ENCODE measurements at places on chromosomes 12 and 14.

GRCh38 chr12:93299262-93299846 lies 78.4 kb upstream of the NUDT4 start:
- H3K27ac ChIP-seq, result no peak overlapping the region
- DNase-seq, result no peak
- no peaks in the 10 kb centered on the region for H3K4me1 ChIP-seq
- H3K27me3 ChIP-seq, result no peaks in the 10 kb centered on the region
- no peaks in the 10 kb centered on the region for H3K36me3 ChIP-seq

- no peak for DNase-seq
- H3K36me3 ChIP-seq, result no peaks in the 10 kb centered on the region
- no peaks in the 10 kb centered on the region for H3K4me1 ChIP-seq
- H3K4me3 ChIP-seq, result no peak overlapping the region
- no peaks in the 10 kb centered on the region for H3K27me3 ChIP-seq
Observed at GRCh38 chr14:24870949-24871701, 178.8 kb downstream of the STXBP6 start.

DNA sequence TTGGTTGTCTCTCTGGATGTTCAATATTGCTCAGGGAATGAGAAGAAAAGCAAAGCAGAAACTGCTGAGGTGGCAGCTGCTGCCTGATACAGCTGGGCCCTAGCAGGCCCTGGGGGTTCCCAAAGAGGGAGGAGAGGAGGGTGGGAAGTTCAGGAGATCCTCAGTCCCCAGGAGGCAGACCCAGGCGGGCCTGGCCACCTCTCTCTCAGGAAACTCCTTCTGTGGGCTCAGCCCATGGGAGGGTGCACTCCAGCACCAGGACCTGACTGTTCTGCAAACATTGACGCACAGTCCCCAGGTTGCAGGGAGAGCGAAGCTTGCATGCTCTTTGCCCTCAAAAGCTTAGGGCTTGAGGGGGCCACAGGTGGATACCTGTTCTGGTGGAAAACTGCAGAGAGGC lies 29.6 kb downstream of the IRF2BPL start:
- no peaks in the 10 kb centered on the region for H3K27me3 ChIP-seq
- no peak overlapping the region for H3K4me3 ChIP-seq
- H3K4me1 ChIP-seq, result peaks cover 37% of the 10 kb centered on the region
- H3K36me3 ChIP-seq, result no peaks in the 10 kb centered on the region

DNA sequence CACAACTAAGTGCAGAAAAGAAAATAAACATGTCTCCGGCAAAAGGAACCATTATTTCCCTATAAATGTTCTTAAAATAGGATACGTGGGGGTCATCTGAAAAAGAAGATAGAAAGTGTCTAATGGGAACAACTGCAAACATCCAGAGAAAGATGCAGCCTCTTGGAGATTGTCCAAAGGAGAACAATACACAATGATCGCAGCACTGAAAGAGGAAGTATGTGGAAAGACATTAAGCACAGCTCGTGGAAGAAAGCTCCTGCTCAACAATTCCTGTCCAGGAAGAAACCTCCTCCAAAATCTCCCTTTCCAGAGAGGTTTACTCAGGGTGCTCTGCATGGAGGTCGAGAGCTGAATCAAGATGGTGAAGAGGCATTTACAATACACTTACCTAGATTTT lies 2.5 kb upstream of the LALBA start:
- H3K27ac ChIP-seq, result no peak overlapping the region
- peaks cover 50% of the 10 kb centered on the region for H3K27me3 ChIP-seq
- DNase-seq, result no peak

- peak; percentile 61 for DNase-seq
- no peaks in the 10 kb centered on the region for H3K4me1 ChIP-seq
- H3K36me3 ChIP-seq, result no peaks in the 10 kb centered on the region
- H3K27me3 ChIP-seq, result no peaks in the 10 kb centered on the region
- no peak overlapping the region for H3K27ac ChIP-seq
- H3K4me3 ChIP-seq, result no peak overlapping the region
Observed at GRCh38 chr14:70972107-70972976, 65.1 kb downstream of the PCNX1 start.

DNA sequence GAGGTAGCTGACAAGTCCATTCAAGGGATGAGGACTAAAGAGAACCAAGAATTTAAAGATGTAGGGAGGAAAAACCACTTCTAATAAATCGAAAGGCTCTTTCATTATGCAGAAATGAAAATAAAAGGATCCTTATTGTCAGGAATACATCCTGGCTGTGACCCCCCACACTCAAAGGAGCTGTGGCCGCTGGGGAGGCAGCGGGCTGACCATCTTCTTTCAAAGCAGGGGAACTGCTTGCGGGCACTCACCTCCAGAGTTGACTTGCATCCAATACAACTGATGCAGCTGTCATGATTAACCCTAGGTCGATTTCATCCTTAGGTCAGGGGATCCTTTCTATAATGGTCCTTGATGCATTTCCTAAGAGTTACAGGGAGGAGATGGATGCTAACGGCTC lies 35.3 kb downstream of the TRAFD1 start:
- no peaks in the 10 kb centered on the region for H3K4me1 ChIP-seq
- H3K27me3 ChIP-seq, result no peaks in the 10 kb centered on the region
- H3K4me3 ChIP-seq, result no peak overlapping the region
- DNase-seq, result no peak
- H3K36me3 ChIP-seq, result peaks cover 28% of the 10 kb centered on the region
- H3K27ac ChIP-seq, result no peak overlapping the region

GRCh38 chr14:22549324-22549962 lies 39.6 kb downstream of the DAD1 start:
- H3K27me3 ChIP-seq, result no peaks in the 10 kb centered on the region
- no peak overlapping the region for H3K4me3 ChIP-seq
- no peak for DNase-seq
- H3K4me1 ChIP-seq, result no peaks in the 10 kb centered on the region
- no peak overlapping the region for H3K27ac ChIP-seq

DNA sequence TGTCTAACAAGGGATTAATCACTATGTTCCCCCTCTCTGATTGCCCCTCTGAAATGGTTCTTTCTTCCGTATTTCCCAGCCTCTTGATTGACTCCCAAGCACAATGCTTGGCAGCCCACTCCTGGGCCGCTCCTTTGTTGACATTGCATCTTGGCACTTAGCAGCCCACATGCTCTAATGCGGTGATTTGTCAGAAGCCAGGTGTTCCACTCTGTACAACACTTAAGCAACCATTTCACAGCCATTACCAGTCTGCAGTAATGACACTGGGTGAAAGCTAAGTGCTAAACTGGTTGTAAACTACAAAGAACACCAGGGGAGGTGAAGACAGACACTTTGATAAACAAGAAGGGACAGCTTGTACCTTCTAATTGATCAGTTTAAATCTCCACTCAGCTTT lies 353.5 kb downstream of the TMEM132D start:
- H3K27me3 ChIP-seq, result peaks cover 4% of the 10 kb centered on the region
- H3K36me3 ChIP-seq, result no peaks in the 10 kb centered on the region
- H3K27ac ChIP-seq, result no peak overlapping the region
- H3K4me3 ChIP-seq, result no peak overlapping the region
- H3K4me1 ChIP-seq, result no peaks in the 10 kb centered on the region
- DNase-seq, result no peak

GRCh38 chr12:10409392-10409791 lies at the start of gene KLRC4:
KLRC4 (minus strand) TSS chr12:10409757; CDS start chr12:10409575, 182 bp downstream.
- no peaks in the 10 kb centered on the region for H3K36me3 ChIP-seq
- no peak for DNase-seq
- H3K27ac ChIP-seq, result no peak within 1 kb of the TSS
- H3K4me1 ChIP-seq, result no peaks in the 10 kb centered on the region
- no peak within 1 kb of the TSS for H3K4me3 ChIP-seq

- no peak for DNase-seq
- no peaks in the 10 kb centered on the region for H3K27me3 ChIP-seq
- H3K4me3 ChIP-seq, result no peak overlapping the region
- H3K36me3 ChIP-seq, result no peaks in the 10 kb centered on the region
- H3K27ac ChIP-seq, result no peak overlapping the region
Observed at GRCh38 chr12:89899651-89900050, 191.0 kb upstream of the ATP2B1 start.

- DNase-seq, result no peak
- H3K4me3 ChIP-seq, result no peak overlapping the region
- H3K4me1 ChIP-seq, result no peaks in the 10 kb centered on the region
- no peaks in the 10 kb centered on the region for H3K27me3 ChIP-seq
- no peak overlapping the region for H3K27ac ChIP-seq
Observed at GRCh38 chr14:87331991-87332390, 661.0 kb downstream of the GALC start.

GRCh38 chr12:96774496-96775256 lies 132.4 kb upstream of the NEDD1 start:
- H3K27me3 ChIP-seq, result no peaks in the 10 kb centered on the region
- DNase-seq, result no peak
- no peak overlapping the region for H3K27ac ChIP-seq
- H3K36me3 ChIP-seq, result no peaks in the 10 kb centered on the region

DNA sequence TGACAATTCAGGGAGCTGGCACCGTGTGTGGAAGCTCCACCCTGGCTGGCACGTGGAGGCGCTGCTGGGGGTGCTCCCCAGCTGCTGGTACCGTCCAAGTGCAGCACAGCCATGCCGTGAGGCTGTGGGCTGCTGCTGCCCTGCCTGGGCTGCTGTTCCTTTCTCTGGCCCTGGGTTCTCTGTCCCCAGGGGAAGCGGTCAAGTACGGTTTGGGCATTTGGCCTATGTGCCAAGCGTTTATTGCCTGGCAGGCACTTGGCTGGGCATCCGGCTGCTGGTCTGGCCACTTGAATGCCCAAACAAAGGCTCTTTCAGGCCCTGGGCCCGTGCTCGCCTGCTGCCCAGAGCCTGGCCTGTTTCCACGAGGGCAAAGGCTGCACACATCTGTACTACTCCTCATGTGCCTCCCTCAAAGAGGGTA lies 39.6 kb downstream of the RHOF start:
- H3K4me1 ChIP-seq, result no peaks in the 10 kb centered on the region
- DNase-seq, result no peak
- no peaks in the 10 kb centered on the region for H3K27me3 ChIP-seq
- H3K36me3 ChIP-seq, result no peaks in the 10 kb centered on the region
- no peak overlapping the region for H3K4me3 ChIP-seq

- peak overlapping the region; percentile 27 for H3K4me3 ChIP-seq
- no peak overlapping the region for H3K27ac ChIP-seq
- H3K4me1 ChIP-seq, result no peaks in the 10 kb centered on the region
- no peaks in the 10 kb centered on the region for H3K36me3 ChIP-seq
Observed at GRCh38 chr12:7610006-7610405, 55.7 kb downstream of the APOBEC1 start.

DNA sequence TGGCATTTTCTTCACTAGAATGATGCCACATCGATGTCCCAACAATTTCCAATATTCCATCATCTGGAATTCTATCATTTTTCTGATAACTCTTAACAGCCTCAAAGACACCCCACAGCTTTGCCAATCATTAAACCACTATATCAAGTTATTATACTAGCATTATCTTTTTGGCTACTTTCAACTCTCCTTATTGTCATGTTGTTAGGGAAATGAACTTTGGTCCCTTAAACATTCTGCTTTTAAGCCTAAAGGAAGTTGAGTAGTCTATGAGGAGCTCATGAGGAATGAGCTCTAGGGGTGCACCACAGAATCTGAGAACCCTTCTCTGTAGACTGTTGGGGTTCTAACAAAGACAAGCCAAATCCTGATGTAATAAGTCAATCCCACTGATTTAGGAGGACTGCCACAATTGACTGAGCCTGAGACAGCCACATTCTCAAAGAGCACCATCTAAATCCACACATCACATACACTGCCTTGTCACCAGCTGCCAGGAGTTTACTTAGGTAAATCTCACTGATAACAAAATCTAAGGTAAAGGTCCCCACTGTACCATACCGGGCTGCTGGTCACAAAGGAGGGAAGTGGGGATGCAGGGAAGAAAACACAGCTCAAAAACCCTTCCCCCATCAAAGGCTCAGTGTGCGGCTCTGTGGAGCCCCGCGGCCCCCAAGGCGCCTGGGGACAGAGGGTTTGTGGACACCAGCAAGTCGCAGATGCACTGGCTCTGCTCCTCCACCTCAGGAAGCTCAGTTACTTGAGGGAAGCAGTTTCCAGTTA lies 58.2 kb downstream of the SETD3 start:
- no peak overlapping the region for H3K4me3 ChIP-seq
- no peaks in the 10 kb centered on the region for H3K36me3 ChIP-seq
- no peak overlapping the region for H3K27ac ChIP-seq
- H3K4me1 ChIP-seq, result no peaks in the 10 kb centered on the region
- no peak for DNase-seq

- DNase-seq, result no peak
- no peak overlapping the region for H3K4me3 ChIP-seq
- no peaks in the 10 kb centered on the region for H3K4me1 ChIP-seq
- H3K27ac ChIP-seq, result no peak overlapping the region
- no peaks in the 10 kb centered on the region for H3K27me3 ChIP-seq
Observed at GRCh38 chr14:62118461-62118860, 356.2 kb downstream of the SNAPC1 start.

DNA sequence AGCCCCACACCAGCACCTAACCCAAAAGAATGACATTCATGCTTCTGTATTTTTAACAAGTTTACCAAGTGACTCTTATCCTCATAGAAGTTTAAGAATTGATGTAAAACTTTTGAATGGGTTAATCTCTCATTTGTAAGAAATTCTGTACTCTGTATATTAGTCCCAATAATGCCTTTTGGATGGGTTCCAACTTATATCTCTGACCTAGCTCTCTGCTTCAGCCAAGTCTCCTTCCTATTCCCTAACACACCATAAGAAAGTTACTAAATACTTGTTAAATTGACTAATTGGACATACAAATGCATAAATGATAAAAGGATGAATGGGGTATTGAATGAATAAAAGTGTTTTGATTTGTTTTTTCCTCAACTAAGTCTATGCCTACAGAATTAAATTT lies 557.3 kb downstream of the TMTC2 start:
- no peaks in the 10 kb centered on the region for H3K4me1 ChIP-seq
- H3K36me3 ChIP-seq, result no peaks in the 10 kb centered on the region
- H3K27me3 ChIP-seq, result no peaks in the 10 kb centered on the region
- no peak overlapping the region for H3K27ac ChIP-seq
- DNase-seq, result no peak
- H3K4me3 ChIP-seq, result no peak overlapping the region

DNA sequence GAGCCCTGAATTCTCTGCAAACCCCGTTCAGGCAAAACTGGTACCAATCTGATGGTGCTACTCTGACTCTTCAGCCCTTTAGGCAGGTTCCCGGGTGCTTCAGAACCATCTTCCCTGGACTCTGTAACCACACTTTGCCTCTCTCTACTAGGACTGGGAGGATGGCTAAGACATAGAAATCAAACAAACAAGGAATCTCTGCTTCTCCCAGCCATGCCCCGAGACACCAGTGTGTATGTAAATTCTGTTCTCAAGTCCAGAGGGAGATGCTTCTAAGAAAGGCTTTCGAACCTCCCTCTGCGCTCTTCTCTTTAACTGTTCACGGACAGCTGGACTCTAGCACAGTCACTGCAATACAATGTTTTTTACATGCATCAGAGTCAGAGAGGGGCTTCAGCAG lies 1.9 kb upstream of the KCNK10 start:
- H3K4me1 ChIP-seq, result no peaks in the 10 kb centered on the region
- H3K27me3 ChIP-seq, result peaks cover 44% of the 10 kb centered on the region
- DNase-seq, result no peak
- H3K4me3 ChIP-seq, result no peak overlapping the region

- no peak overlapping the region for H3K27ac ChIP-seq
- no peaks in the 10 kb centered on the region for H3K27me3 ChIP-seq
- H3K4me3 ChIP-seq, result no peak overlapping the region
- H3K4me1 ChIP-seq, result peaks cover 28% of the 10 kb centered on the region
- H3K36me3 ChIP-seq, result no peaks in the 10 kb centered on the region
- DNase-seq, result no peak
Observed at GRCh38 chr12:67720351-67720856, 71.9 kb downstream of the DYRK2 start.
